ENCODE measurements at places on chromosomes 13 and 19. TPM values are rescaled to one million over a fixed set of nuclear protein-coding genes. Genes with fewer than 3 reads are reported as not detected.

DNA sequence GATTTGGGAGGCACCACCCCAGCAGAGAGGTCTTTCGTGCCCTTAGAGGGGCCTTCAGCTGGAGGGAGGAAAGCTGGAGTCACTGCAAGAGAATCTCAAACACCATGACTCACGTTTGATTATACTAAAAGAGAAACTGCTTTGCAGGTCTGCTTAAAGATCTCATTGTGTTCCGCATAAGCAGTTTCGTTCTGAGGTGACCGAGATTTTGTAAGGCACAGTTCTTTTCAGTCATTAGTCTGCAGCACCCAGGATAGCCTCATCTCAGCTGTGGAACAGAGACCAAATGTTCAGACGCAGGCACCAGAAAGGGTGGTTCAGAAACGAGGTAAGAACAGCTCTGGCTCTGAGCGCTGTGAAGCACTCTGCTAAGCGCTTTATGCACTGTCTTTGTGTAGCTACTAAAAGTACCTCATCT is 71.2 kb upstream of the GTF3A start:
- no peaks in the 10 kb centered on the region for H3K36me3 ChIP-seq
- no peaks in the 10 kb centered on the region for H3K27me3 ChIP-seq
- H3K27ac ChIP-seq, result no peak overlapping the region
- no peak for DNase-seq
- H3K4me1 ChIP-seq, result no peaks in the 10 kb centered on the region

DNA sequence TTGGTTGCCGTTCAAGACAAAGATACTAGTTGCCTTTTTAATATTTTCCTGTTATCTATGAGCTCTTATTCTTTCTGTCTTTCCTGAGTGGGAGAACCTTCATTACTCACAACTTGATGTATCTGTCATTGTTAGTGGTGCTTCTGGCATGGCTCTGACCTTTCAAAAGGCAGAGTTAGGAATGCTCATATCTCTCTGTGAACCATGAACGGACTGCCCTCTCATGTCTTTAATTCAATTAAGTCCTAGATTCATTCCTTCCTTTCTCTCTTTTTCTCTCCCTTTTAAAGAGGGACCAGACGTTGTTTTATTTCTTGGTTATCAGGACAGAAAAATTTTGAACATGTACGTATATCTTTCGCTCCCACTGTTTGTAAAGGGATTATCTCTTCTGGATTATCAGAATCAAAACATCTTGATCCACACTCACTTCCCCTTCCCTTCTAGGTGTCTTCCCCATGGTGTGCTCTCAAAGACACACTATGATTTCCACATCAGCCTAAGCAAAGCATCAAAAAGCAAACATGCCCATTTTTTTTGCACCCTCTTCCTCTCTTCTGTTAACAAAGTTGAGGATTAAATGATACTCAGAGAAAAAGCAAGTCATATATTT is 90.3 kb downstream of the LRCH1 start:
- no peak for DNase-seq
- no peaks in the 10 kb centered on the region for H3K36me3 ChIP-seq
- H3K4me3 ChIP-seq, result no peak overlapping the region
- H3K4me1 ChIP-seq, result peaks cover 4% of the 10 kb centered on the region
- H3K27me3 ChIP-seq, result no peaks in the 10 kb centered on the region
- H3K27ac ChIP-seq, result peak overlapping the region; percentile 69

GRCh38 chr19:32407004-32407992 is 1.7 kb downstream of the DPY19L3 start:
- H3K27ac ChIP-seq, result peak overlapping the region; percentile 98
- no peak for DNase-seq
- no peaks in the 10 kb centered on the region for H3K4me1 ChIP-seq
- H3K27me3 ChIP-seq, result no peaks in the 10 kb centered on the region
- peak overlapping the region; percentile 87 for H3K4me3 ChIP-seq
- H3K36me3 ChIP-seq, result no peaks in the 10 kb centered on the region

- no peak within 1 kb of the TSS for H3K27ac ChIP-seq
- no peaks in the 10 kb centered on the region for H3K4me1 ChIP-seq
- peaks cover 25% of the 10 kb centered on the region for H3K27me3 ChIP-seq
- DNase-seq, result no peak
These were observed at the start of gene GPC6 for GRCh38 chr13:93226623-93227279. Gene GPC6 (plus strand): TSS chr13:93226807.

GRCh38 chr13:25602176-25602575 is 230.4 kb downstream of the ATP8A2 start:
- H3K36me3 ChIP-seq, result no peaks in the 10 kb centered on the region
- DNase-seq, result no peak
- no peak overlapping the region for H3K27ac ChIP-seq
- no peaks in the 10 kb centered on the region for H3K4me1 ChIP-seq
- H3K4me3 ChIP-seq, result no peak overlapping the region
- H3K27me3 ChIP-seq, result no peaks in the 10 kb centered on the region

GRCh38 chr19:19615086-19615485 is 3.4 kb downstream of the PBX4 start:
- no peak for DNase-seq
- H3K27me3 ChIP-seq, result no peaks in the 10 kb centered on the region
- H3K4me1 ChIP-seq, result no peaks in the 10 kb centered on the region
- no peak overlapping the region for H3K27ac ChIP-seq

DNA sequence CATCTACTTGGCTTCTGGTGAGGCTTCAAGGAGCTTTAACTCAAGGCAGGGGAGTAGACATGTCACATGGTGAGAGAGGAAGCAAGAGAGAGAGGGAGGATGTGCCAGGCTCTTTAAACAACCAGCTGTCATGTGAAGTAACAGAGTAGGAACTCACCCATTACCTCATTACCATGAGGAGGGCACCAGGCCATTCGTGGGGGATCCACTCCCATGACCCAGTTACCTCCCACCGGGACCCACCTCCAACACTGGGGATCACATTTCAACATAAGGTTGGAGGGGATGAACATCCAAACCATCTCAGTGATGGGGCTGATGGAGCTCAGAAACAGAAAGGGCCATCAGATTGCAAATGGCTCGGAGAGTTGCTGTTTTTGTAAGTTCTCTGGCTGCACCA is 12.9 kb downstream of the VSTM2B start:
- no peaks in the 10 kb centered on the region for H3K4me1 ChIP-seq
- H3K36me3 ChIP-seq, result no peaks in the 10 kb centered on the region
- H3K27ac ChIP-seq, result no peak overlapping the region
- no peaks in the 10 kb centered on the region for H3K27me3 ChIP-seq

- no peak overlapping the region for H3K4me3 ChIP-seq
- no peaks in the 10 kb centered on the region for H3K36me3 ChIP-seq
- no peaks in the 10 kb centered on the region for H3K27me3 ChIP-seq
- H3K27ac ChIP-seq, result no peak overlapping the region
- no peak for DNase-seq
- H3K4me1 ChIP-seq, result no peaks in the 10 kb centered on the region
These were observed 144.3 kb upstream of the FRY start for GRCh38 chr13:31887286-31887685.

GRCh38 chr19:6119031-6119430 is 8.7 kb upstream of the RFX2 start:
- no peaks in the 10 kb centered on the region for H3K27me3 ChIP-seq
- no peaks in the 10 kb centered on the region for H3K36me3 ChIP-seq
- no peaks in the 10 kb centered on the region for H3K4me1 ChIP-seq

DNA sequence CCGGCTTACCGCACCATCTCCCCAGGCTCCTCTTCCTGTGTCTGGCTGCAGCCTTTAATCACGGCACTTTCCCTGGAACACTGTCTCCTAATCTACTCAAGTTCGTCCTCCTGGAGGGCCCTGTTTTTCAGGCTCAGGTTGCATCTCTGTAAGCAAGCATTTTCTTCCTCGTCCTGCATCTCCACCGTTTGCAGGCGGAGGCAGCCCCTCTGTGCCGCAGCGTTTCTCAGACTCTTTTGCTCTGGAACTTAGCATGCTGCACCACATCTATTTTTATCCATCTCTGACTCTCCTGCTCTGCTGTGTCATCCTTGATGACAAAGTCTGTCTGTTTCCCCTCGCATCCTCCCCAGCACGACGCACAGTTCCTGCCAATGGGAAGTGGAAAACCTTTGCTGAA is 117.5 kb downstream of the ATP8A2 start:
- no peak overlapping the region for H3K4me3 ChIP-seq
- no peaks in the 10 kb centered on the region for H3K27me3 ChIP-seq
- no peak for DNase-seq
- no peaks in the 10 kb centered on the region for H3K4me1 ChIP-seq
- H3K27ac ChIP-seq, result no peak overlapping the region
- no peaks in the 10 kb centered on the region for H3K36me3 ChIP-seq

DNA sequence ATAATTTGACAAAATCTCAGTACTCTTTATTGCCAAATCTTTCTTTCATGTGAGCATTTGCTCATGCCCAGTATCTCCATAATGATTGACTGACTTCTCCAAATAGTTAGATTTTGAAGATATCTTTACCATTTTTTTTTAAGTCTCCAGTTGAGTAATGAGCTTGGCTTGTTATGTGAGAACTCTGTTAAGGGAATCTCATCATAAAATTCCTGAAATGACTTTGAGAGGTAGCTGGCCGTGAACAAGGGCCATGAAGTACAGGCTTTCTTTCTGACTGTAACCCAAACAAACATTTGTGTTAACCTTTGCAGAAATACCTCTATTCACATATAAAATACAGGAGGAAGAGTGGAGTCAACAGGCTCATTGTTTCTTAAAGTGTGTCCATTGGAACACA is 449.7 kb downstream of the IRS2 start:
- H3K27ac ChIP-seq, result no peak overlapping the region
- H3K36me3 ChIP-seq, result no peaks in the 10 kb centered on the region
- no peak overlapping the region for H3K4me3 ChIP-seq
- no peaks in the 10 kb centered on the region for H3K4me1 ChIP-seq

DNA sequence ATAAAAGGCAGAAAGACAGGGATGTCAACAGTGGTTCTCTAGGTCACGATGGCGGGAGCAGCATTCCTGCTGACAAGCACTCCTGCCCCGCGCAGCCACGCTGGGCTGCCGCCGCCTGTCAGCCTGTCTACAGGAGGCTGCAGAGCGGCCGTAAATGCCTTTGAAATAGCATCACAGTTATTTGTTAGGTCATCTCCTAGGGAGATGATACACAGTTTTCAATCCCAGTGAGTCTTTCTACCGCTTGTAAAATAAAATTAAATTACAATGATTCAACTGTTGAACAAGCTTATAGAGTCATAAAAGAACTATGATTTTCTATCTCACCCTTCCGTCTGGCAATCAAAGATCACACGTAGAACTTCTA is 7.3 kb upstream of the SLC7A9 start:
- no peak for DNase-seq
- H3K27me3 ChIP-seq, result no peaks in the 10 kb centered on the region
- no peaks in the 10 kb centered on the region for H3K4me1 ChIP-seq
- H3K4me3 ChIP-seq, result no peak overlapping the region
- no peaks in the 10 kb centered on the region for H3K36me3 ChIP-seq

DNA sequence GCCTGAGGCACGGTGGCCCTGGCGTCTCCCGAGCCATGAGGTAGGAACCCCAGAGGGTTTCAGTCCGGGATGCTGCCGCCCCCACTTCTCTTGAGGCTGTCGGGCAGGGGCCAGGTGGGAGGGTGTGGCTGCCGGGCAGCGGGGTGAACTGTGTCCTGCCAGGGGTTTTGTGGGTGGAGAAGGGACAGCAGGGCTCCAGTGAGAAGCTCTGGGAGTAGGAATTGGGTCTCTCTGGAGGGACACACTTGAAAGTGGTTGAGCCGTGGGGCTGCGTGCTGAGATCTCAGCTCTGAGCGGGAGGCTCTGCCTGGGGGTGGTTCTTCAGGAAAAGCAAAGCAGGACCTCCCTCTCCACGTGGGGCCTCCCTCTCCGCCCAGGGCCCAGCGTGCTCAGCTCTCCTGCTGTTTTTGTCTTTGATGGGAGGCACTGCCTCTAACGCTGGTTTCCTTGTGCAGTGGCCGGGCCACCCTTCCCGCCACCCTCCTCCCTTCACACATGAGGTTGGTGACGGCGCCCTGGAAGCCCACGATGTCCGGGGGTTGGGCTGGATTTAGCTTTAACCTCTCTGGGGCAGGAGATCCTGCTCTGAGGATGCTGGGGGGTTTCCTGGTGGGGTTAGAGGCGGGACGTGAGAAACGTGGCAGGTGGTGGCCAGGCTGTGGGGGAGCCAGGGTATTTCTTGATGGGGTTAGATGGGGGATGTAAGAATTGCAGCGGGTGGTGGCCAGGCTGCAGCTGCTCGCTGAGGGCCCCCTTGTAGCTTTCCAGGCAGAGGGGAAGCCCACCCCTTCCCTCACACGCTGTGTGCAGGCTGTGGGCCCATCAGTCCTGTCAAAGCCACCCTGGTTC is 15.3 kb upstream of the ZNF554 start:
- no peaks in the 10 kb centered on the region for H3K4me1 ChIP-seq
- H3K36me3 ChIP-seq, result no peaks in the 10 kb centered on the region
- H3K4me3 ChIP-seq, result no peak overlapping the region
- no peak for DNase-seq

- H3K27me3 ChIP-seq, result no peaks in the 10 kb centered on the region
- no peak overlapping the region for H3K27ac ChIP-seq
- no peak for DNase-seq
- H3K36me3 ChIP-seq, result no peaks in the 10 kb centered on the region
These were observed 91.6 kb upstream of the SIAH3 start for GRCh38 chr13:45943120-45943519.

Gene TYROBP
- total RNA-seq, result 56.4 TPM

Gene ZNF714
- total RNA-seq, result 11.1 TPM

Gene LYL1
- 7.0 TPM for total RNA-seq

Gene CCDC169
- 2.9 TPM for total RNA-seq

Gene HNRNPA1L2
- 2.4 TPM for total RNA-seq

Gene ZNF729
- total RNA-seq, result not detected

Gene SPRY2
- 76.0 TPM for total RNA-seq

Gene SH2D3A
- total RNA-seq, result 18.4 TPM

Gene ERICH6B
- not detected for total RNA-seq

Gene PSG11
- total RNA-seq, result not detected

Gene PCDH8
- total RNA-seq, result not detected

Gene PCSK4
- total RNA-seq, result 5.9 TPM

Gene FLT1
- total RNA-seq, result 44.6 TPM

Gene MAST1
- total RNA-seq, result not detected

Gene LRRC25
- total RNA-seq, result 3.9 TPM

Gene KIR2DL1
- not detected for total RNA-seq

Gene FUT3
- total RNA-seq, result 1.3 TPM
